ENCODE measurements at places on chromosomes 12 and 14.

GRCh38 chr14:29805415-29806123 is 122.1 kb downstream of the PRKD1 start:
- DNase-seq = no peak

DNA sequence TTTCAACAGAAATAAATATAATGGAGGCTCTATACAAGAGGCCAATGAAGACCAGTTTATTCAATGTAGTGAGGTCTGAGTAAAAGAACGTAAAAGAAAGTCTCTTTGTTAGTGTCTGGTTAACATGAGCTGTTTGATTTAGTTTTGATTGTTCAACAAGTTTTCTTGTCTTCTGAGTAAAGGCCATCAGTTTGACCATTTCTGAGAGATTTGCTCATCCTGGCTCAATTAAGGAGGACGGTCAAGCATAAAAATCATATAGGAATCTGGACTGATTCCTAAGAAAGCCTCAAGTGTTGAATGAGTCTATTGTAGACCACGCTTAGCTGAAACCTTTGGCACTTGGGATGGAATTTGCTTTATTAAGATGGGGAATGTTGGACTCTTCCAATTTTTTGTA is 32.5 kb upstream of the FGF23 start:
- no peak for DNase-seq

DNA sequence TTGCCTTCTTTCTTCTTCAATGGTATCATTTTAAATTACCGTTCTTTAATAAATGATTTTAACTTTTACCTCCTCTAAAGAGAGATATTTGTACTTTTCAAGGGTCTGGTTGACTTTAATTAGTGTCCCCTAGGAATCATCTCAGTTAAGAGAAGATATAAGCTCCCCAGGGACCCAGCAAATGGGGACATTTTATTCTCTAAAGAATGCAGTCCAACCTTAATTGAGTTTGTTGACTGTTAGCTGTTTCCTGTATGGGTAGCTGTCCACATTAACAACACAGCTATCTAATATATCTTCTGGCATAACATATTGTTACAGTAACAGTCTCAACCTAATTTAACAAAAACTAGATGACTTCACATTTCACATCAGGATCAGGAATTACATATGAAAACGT is 241.6 kb upstream of the NPAS3 start:
- no peak for DNase-seq

- no peak for DNase-seq
Measured at GRCh38 chr12:117273091-117273490, 82.8 kb upstream of the FBXO21 start.

GRCh38 chr14:88750945-88751344 is 41.8 kb downstream of the EML5 start:
- no peak for DNase-seq

DNA sequence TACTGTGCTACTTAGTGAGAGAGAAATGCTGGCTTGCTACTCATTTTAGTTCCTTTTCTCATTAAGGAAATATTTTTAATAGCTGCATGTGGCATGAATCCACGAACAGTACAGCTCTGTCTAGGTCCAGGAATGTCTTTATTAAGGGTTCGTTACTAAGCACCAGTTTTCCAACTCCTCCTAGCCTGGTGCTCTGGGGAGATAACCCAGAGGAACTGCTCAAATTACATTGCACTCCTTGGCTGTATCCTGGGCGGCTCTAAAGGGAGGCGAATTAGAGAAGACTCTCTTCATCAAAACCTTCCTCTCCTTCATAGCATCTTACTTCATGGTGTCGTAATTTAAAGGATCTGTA is 101.3 kb downstream of the PPM1A start:
- no peak for DNase-seq

Measured in NCI-H526 (cell line).